ENCODE measurements at places on chromosomes 3 and 15.

GRCh38 chr3:52685285-52685708, 416 bp downstream of the PBRM1 start:
- peak; percentile 40 for DNase-seq

DNA sequence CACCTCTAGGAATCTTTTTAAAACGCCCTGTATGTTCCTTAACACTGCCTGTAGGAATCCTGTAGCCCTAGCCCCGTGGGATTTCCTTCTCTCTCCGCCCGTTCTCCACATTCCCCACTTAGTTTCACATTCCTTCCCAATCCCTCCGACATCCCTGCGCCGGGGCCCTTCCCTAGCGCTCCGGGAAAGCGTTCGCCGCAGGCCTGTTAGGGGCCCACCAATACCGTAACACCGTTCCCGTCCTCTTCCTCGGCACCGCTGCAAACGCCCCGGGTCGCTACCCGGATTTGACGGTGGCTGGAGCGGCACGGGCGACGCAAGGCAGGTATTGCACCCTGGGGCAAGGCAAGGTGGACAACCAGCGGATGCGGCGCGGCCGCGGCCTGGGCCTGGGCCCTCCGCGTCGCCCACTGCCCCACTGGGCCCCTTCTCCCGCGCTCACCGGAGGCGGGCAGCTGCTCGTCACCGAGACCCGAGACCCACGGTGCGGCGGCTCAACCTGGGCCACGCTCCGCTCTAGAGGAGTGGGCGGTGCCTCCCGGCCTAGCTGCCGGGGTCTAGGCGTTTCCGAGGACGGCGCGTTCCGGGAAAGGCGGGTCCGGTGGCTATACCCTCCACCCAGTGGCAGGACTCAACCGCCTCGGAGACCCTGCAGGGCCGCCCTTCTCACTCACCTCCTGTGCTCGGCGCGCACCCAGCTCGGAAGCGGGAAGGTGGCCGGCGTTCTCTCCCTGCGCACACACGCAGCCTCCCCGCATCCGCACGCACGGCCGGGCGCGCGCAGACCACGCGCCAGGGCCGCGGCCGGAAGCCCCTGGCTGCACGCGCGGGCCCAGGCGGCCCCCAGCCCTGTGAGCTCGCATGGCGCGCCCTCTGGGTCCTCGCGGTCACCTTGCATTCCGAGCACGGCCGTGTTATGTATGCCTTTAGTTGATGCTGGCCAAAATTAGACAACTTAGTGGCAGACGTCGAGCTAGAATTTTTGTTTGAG, at the start of gene B3GALNT1:
TSS of gene B3GALNT1 (minus strand) at position 789 of the 991 bp plus-strand sequence. CDS start 18,595 bp downstream, outside the sequence.
- DNase-seq, result no peak

DNA sequence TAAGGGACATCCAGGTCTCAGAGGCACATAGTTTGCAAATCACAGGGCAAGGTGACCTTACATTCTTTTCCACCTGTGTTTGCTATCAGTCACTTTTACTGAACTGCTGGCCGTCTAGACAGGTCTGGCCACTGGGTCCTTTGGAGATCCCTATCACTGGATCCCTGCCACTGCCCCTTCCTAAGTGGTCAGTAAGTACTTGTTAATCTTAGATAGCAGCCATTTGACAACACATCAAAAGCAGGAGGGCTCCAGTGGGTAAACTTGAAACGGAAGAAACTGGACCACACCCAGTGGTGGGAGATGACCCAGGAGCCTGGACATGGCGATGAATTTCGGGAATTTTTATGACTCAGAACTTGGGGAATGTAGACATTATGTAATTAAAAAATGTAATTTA, 28.9 kb upstream of the RASGRP1 start:
- DNase-seq, result no peak

DNA sequence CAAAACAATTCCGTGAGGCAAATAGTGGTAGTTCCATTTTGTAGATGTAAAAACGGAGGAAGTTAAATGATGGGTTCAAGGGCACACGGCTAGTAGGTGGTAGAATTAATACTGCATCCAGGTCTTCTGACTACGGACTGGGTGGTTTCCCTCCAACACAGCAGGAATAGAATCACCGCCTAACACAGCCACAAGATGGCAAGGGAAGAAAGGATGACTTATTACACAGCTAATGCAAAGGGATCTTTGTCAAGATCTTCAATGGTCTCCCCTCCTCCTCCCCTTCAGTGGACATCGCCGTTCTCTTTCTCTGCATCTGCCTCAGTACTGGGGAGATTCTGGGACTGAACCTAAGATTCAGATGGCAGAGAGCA, 524 bp upstream of the TOPBP1 start:
- DNase-seq, result peak; percentile 33

DNA sequence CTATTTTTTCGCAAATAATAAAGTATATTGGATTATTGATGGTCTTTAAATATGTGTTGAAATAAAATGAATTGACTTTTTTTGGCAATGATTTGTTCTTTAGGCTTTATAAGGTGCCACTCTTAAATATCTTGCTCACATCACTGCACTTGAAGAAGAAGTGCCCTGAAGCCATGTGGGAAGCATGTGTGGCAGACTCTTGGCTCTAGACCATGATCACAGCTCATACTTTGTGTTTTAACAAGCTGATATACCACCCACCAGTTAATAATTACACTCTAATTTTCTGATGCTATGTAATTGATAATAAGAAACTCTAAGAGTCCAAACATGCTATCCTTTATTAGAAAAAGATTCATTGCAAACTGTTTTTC, 52.1 kb upstream of the TGFBR2 start:
- no peak for DNase-seq

DNA sequence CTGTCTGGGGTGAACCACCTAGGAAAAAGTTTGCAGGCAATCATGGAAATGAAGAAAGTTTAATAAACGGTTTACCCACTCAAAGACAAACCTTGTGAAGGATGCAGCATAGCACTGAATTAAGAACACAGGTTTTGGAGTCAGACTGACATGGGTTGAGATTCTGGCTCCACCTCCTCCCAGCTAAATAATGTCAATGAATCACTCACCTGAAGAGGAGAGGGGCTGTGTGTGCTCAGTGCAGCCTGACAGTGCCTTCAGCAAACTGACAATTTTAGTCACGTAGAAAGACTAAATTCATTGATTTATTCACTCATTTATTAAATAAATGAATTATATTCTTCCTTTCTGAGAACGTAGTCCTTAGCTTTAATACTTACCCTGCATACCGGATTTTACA, 18.9 kb downstream of the NR1I2 start:
- DNase-seq, result no peak

- no peak for DNase-seq
Observed at GRCh38 chr3:83948771-83949170, 1010.0 kb upstream of the CADM2 start.

DNA sequence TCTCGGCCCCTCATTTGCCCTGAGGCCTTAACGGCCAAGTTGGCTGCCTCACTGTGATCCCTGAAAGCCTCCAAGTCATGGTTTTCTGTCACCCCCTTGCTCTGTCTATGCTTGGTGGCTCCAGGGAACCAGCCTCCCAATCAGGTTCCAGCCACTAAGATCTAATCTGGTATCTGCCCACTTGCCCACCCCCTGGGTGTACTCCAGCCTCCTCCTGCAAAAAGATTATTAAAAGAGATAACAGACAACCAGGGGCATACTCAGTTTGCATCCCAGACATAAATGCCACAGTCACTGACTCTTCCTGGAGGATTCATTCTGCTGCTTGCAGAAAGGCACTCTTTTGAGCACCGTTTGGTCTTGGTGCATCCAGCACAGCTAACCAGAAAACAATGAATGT, 103.9 kb downstream of the NTRK3 start:
- no peak for DNase-seq

DNA sequence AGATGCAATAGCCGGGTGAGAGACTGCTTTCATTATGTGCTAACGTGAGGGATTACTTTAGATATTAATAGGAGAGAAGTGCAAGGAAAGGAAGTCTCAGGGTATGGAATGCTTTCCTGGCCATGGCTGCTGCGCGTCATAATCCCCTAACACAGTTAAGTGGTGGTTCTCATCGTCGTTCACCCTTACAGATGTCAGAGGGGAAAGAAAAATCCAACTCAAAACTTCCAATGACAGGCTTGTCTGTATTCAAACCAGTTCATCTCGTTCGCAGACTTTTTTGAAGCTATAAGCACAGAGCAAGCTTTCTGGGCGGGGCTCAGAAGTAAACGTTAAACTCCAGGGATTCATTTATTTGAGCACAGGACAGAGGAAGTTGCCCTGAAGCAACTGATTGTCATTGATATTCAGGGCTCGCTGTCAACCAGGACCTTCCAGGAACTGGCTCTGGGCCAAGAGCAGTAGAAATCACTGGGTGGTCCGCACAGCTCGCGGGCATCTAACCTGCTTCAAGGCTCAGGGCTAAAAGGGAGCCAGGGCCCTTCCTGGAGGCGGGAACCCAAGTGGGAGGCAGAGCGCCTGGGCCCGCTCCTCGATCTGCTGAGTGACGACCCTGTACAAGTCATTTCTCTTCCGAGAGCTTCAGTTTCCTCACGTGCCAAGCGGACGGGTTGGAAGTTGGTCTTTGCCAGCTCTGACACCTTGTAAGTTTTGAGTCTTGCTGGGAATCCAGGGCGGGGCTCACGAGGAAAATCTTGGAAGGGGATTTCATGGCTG, 1.1 kb upstream of the LPP start:
- no peak for DNase-seq

GRCh38 chr3:124318014-124318413, 326.1 kb upstream of the ROPN1 start:
- DNase-seq, result no peak

DNA sequence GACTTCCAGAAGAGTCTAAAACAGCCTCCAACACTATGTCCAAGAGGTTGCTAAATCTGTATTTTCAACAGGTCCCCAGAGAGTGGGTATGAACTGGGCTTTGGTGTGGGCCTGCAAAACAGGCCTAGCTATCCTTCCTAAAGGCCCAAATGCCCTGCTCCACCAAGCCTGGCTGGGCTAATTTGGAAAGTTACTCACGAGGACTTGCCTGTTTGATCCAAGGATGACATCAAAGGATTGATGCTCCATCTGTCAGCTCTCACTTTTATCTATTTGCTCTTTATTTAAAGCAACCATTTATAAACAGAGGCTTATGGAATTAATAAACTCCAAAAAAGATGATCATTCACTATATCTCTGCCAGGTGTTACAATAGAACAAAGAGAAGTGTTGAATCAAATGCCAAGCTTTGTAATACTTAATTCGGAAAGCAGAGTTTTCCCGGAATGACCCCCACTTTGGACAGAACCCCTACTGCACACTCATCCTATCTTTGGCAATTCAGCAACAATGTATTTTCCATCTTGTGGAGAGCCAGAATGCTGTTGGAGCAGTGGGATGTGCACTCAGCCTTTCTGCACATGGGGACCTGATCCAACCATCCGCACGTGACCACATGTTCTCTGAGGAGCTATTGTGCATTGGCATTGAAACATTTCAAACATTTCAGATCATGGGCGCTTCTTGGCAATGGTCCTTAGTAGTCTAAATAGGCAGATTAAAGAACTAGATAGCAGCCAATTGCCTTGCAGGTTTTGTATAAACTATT, 163.3 kb upstream of the THBS1 start:
- DNase-seq, result no peak

- DNase-seq, result no peak
Observed at GRCh38 chr15:59688423-59688781, 718 bp downstream of the BNIP2 start.

DNA sequence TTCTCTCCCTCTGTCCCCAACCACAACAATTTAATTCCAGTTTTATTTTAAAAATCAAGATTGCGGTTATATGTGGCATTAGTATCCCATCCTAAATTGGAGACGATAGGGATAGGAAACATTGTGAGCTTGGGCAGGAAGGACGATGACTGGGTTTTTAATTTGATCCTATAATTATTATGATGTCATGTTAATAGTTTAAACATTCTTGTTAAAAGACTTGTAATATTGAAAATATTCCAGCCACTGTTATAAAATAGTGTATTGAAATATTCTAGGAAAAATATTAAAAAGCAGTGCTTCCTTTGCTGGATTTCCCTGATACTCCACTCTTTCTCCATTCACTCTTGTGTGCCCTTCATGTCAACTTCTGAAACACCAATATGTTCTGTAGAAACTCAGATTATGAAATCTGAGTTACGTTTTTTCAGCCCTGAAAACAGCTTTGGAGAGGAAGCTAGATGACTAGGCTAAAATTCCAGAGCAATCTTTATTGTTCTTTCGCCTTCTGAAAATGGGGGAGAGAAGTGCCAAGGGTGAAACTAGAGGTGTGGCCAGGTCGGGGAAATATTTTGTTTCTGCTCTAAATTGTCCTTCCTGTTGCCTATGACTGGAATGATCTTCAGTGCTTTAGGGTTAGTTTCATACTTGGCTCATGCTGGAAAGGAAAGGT, 46.1 kb upstream of the MAP3K13 start:
- no peak for DNase-seq

DNA sequence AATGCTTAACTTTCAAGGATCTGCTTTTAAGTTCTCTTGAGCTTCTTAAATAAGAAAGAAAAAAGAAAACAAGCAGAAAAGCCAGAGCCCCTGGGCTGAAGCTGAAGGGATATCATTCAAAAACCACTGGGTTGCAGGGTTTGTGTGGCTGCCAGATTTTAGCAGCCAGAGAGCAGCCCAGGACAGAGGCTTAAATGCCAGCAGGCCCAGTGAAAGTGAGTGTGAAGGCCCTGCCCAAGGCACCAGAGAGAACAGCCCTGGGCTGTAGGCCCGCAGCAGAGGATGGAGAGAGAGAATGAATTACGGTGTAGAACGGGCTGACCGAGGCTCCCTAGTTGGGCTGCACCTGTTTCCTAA, 106.3 kb upstream of the BOC start:
- DNase-seq, result no peak

DNA sequence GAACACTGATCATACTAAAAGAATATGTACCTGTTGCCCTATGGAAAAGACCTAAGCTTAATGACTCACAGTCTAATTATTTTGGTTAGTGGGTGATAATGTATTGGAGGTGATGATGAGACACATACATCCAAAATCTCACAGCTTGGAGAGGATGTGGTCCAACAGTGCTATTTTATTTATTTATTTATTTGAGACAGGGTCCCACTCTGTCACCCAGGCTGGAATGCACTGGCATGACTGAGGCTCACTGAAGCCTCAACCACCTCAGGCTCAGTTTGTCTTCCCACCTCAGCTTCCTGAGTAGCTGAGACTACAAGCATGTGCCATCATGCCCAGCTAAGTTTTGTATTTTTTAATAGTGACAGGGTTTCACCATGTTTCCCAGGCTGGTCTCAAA, 35.0 kb downstream of the LPP start:
- no peak for DNase-seq

- DNase-seq, result peak; percentile 24
Observed at GRCh38 chr3:46359733-46360493, 6.0 kb downstream of the CCR2 start.

- DNase-seq, result no peak
Observed at GRCh38 chr3:8853081-8853480, 83.7 kb upstream of the OXTR start.

DNA sequence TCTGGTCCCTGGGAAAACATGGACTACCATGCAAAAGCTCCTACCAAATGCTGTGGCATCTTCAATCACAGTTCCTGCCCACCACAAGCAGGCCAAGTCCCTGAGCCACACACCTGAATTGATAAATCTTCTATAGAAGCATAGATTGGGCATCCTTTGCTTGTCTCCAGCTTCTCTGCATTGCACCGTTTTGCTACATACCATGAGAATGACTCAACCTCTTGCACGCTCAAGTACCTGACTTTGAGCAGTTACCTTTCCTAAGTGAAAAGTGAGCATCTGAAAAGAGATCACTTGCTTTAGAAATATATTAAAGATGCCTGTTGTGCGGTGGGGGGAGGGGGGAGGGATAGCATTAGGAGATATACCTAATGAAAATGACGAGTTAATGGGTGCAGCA, 31.3 kb downstream of the GATM start:
- no peak for DNase-seq

Data from NCI-H1417 treated with DMSO at 0.1 percent for 48 hours (cell line).